Activated CD8-positive, alpha-beta memory T cell treated with anti-CD3 and anti-CD28 coated beads, Interleukin-2, amount 10 ng/mL, durations not matched to agents 7 days and 5 days (primary cell): ENCODE measurements at places on chromosomes 5 and 9.

DNA sequence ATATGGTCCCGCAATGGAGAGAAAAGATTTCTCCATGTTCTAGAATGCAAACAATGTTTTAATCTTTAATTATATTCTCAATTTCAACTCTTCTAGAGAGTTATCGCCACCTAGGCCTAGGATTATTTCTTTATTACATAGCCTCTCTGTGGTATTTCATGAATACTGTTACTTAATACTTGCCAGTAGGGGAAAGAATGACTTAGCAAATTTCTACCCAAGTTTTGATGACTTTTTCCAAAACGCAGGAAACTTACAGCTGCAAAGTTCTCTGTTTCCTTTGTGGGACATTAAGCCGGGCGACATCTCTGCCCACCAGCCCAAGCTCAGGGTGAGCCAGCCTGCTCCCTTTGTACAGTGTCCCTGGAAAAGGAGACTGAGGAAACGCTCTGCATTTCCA, 73.8 kb downstream of the MED27 start:
- DNase-seq, result no peak

- DNase-seq, result no peak
Measured at GRCh38 chr9:29802454-29802853, 2229.2 kb upstream of the C9orf72 start.

- DNase-seq, result no peak
Measured at GRCh38 chr9:113931140-113931539, 55.0 kb downstream of the ZNF618 start.

DNA sequence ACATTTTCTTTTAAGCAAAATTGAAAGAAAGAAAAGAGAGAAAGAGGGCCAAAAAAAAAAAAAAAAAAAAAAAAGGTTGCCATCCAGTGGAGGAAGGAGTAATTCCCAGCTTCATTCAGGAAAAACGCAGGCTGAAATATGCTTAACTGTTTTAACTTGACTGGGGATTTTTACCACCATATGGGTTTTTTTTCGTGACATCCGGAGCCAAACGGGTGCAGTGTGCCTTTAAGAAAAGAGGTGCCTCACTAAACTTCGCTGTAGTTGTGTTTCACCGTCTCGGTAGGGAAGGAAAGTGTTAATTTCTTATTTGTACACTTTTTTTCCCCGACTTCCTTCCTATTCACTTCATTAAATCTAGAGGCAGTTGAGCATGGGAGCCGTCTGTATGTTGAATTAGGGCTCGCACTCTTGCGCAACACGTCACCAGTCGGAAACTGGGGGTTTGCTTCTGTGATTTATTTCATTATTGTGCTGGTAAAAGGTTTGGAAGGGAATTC, 143.0 kb downstream of the SMARCA2 start:
- DNase-seq, result peak; percentile 46

DNA sequence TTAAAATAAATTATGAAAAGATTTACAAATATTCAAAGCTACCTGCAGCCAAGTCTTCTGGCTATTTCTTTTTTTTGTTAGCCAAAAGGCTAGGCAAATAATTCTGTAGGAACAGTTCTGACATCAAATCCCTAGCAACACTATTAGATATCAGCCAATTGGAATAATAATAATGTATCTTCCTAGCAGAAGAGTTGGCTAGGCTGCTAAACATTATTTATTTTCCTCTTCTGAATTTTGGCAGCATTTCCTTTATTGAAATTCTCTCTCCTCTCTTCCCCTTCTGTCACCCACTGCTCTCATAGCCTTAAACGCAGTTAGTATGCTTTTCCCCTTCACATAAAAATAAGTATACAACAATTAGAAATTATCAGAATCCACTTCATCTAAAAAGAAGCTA, 42.6 kb downstream of the ZDHHC21 start:
- no peak for DNase-seq

- DNase-seq, result no peak
Measured at GRCh38 chr5:88955403-88955802, 72.4 kb upstream of the MEF2C start.

DNA sequence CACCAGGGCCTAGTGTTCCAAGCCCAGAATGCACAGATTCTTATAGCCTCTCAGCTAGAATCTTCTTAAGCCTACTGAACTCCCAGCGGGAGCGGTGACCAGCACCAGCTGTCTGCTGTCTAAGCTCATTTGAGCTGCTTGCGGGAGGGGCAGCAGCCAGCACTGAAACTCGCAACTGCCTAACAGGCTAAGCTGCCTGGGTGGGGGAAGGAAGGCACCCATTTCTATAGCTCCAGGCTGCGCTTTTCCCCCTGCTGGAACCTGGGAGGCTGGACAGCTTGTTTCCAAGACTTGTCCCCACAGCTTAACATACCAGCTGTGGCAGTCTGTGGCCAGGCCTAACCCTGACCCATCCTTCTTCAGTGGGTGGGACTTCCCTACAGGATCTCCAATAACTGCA, 512.9 kb downstream of the EFNA5 start:
- no peak for DNase-seq

DNA sequence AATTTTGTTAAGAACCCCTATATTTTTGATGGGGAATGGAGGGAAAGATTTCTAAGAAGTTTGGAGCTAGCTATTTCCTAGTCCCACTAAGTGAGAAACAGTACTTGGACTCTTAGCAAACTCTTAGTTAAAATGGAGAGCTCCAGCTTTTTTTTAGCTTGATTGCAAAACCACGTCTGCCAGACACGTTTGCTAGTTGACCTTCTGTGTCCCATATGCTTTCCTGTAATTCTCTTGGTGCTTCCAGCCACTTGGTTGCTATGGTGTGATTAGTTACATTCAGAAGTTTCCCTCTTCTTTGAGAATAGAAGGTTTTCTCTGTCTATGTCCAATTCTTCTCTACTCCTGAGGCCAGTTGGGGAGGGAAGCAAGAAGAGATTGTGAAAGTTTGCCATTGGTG, 417.0 kb upstream of the TLE4 start:
- DNase-seq, result no peak

GRCh38 chr5:126023994-126024441, 399.2 kb upstream of the GRAMD2B start:
- no peak for DNase-seq

GRCh38 chr9:95512709-95513095, 4.1 kb downstream of the PTCH1 start:
- no peak for DNase-seq

- no peak for DNase-seq
Measured at GRCh38 chr9:131833083-131833482, 93.2 kb upstream of the RAPGEF1 start.

DNA sequence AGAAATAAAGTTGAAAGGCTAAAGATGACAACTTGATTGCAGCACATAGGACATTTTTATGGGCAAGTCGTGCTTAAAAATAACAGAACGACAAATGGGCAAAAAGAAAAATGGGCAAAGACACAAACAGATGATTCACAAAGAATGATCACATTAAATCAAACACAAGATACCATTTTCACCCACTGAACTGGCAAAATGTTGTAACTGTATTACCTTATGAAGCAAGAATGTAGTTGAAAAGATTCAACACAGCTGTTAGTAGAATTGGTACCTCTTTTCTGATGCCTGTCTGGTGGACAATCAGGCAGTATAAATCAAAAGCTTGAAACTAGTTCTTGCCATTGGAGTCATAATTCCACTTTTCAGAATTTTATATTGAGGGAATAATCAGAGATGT, 81.0 kb upstream of the PALM2AKAP2 start:
- no peak for DNase-seq

DNA sequence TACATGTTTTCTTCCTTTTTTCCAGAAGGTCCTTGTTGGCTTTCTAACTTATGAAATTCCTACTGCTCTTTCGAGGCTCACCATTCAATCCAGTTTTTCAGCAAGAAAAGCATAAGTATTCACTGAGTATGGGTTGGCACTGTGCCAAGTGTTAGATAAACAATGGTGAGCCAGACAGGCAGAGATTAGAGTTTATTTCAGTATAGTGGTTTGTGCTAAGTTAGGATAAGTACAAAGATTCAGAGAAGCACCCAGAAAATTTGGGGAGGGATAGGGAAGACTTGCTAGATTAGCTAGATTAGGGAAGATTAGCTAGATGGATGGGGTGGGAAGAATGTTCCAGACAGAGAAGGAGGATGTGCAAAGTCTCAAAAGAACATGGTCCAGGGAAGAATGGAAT, 122.9 kb downstream of the OXCT1 start:
- DNase-seq, result no peak

GRCh38 chr9:29339387-29339786, 1766.1 kb upstream of the C9orf72 start:
- DNase-seq, result no peak

DNA sequence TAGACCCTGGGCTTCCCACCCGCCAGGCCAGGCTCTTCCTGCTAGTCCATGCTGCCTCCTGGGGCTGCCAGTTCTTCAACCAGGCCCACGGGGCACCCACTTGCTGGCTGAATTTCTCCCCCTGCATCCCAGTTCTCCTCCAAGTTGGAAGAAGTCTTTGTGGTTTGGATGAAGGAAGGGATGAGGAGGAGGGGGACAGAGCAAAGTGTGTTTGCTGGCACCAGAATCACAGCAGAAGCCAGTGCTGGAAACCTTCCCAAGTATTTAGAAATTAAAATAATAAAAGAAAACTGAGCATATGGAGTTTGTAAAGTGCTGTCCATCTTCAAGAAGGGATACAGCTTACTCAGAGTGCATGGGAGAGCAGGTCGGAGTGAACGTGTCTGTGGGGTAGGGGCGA, 19.4 kb upstream of the UNC5A start:
- DNase-seq, result no peak
